ENCODE measurements at places on chromosomes 3 and 15.

DNA sequence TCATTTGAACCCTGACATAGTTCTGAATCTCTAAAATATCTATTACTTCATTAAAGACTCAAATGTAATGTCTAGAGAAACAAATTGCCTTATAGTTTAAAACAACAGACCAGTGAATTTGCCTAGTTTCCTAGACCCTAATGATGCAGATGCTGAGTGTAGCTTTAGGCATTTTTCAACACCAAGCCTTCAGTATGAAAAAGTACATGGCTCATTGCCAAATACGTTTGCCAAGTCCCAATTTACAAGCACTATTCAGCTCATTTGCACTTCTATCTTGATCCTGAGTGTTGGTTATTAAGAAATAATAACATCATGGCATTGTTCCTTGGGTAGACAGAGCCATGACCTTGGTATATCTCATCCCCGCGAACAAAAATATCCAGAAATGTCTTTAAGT lies 46.8 kb downstream of the EOMES start:
- DNase-seq: no peak

DNA sequence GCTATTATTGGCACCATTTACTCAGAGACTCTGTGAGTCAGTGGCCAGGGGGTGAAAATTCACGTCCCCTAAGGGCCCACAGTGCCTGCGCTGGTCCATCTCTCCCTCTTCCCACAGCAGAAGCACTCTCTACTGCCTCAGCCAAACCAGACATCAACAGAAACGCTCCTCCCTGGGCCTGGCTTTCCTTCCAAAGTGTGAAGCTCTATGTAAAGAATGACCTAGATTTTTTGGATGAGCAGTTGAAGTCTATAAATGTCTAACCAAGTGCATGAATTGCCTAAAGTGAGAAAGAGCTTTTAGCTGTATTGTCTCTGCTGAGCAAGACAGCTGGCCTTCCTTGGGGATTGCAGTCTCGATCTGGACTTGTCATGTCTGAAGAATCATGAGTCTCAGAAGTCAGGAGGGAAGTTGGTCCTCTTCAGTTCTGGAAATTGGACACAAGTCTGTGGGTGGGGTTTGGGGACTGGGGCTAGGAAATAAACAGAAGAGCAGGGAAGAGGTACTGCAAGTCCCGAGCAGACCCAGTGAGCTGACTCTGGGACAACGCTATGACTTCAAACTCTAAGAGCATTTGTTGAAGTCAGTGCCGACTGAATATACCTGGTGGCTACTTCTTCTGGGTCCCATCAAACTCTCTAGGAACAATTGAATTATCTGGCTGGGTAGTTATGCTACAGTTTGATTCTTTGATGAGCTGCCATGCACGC lies 29.0 kb downstream of the RASGRP1 start:
- no peak for DNase-seq

DNA sequence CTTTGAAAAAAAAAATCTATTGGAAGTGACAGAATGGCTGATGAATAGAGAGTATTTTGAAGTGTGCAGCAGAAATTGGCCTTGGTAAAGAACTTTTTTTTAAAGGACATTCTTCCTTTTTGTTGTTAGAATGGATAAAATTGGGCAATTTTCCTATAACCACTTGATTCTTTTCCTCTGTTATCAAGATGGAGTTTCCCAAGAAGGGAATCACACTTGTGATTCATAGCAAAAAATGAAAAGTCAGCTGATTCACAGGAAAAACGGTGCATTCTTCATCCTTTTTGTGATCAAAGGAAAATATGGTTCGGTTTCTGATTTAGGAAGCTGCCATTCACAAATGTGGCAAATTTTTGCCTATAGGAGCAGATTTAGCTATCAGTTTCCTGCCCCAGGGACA lies 486.8 kb downstream of the GBE1 start:
- DNase-seq: no peak

DNA sequence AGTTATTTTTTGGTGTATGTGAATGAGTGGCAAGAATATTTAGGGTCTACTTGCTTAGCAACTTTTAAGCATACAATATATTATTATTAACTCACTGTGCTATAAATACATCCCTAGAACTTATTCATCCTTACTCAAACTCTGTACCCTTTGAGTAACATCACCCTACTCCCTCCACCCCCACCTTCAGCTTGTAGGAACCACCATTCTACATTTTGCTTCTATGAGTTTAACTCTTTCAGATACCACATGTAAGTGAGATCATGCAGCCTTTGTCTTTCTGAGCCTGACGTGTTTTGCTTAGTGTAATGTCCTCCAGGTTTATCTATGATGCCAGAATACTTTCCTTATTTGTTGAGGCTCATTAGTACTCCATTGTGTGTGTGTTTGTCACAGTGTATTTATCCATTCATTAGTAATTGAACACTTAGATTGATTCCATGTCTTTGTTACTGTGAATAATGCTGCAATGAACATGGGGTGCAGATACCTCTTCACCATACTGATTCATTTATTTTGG lies 526.9 kb downstream of the PYDC2 start:
- DNase-seq: no peak

DNA sequence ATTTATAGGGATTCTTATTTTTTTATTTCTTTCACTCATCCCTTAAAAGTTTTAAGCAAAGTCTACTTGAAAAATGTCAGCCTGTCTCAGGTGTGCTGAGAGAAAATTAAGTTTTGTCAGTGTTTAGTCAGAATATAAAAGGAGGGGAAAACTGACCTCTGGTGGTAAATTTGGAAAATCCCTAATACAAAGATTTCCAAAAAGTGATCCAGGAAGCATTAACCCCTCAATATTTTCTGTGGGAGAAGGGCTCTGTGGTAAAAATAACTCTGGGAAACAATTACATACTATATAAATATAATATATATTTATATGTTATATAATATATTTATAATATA lies 41.0 kb upstream of the FRMD4B start:
- no peak for DNase-seq

DNA sequence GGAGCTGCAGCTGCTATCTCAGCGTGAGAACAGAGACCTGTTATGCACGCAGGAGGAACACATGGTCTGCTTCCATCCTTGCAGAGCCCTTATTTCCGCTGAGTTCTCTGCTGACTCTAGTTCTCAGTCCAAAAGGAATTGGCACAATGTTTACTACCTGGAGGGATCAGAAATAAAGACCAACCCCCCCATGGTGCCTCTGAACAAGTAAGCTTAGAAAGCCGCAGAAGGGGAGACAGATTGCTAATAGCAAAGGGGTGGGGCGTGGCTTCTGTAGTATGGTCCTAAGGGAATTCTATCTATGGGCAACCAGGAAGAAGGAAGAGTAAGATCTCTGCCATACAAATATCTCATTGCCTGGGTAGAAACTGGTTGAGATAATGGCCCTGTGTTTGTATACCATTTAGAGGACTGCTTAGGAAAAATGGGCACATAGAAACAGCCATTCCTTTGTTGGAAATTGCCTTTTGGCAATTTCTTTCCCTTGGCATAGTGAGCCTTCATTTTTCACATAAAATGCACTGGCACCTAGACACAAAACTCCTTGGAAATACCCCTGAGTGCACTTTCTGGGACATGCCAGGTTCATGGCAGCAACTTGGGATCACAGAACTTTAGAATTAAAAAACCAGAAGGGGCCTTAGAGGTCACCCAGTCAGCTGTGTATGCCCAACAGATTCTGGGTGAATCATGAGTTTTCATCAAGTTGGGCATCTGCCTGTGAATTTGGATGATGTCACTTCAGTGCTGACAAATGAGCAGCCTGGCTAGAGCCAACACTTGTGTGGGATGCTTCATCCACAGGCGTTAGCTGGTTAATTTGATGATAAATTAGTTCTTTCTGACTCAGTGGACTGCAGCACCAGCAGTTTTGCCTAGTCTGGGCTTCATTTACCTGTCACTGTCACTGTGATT lies 57.4 kb upstream of the STXBP5L start:
- no peak for DNase-seq

GRCh38 chr3:177361081-177361938 lies 164.0 kb upstream of the TBL1XR1 start:
- DNase-seq: no peak

DNA sequence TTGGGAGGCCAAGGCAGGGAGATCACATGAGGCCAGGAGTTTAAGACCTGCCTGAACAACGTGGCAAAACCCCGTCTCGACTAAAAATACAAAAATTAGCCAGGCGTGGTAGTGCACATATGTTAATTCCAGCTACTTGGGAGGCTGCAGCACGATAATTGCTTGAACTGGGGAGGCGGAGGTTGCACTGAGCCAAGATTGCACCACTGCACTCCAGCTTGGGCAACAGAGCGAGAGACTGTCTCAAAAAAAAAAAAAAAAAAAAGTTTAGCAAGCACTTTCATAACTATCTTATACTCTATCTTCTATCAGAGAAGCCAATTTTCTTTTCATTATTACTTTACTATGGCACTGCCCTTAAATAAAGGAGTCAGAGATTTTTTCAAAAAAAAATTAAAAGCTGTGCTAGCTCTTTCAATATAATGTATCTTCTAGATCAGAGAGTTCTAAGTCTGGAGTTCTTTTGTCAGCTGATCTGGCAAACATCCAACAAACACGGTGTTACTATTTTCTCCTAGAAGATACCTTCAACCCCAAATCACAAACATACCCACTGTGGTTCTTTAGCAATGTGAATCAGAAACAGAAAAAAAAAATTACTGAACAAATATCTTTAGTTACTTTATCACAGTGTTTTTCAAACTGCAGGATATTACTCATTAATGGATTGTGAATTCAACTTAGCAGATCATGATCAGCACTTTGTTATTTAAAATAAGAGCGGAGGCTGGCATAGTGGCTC lies 3.0 kb downstream of the ZNF770 start:
- no peak for DNase-seq

- no peak for DNase-seq
Observed at GRCh38 chr15:38846346-38846745, 281.7 kb upstream of the RASGRP1 start.

- no peak for DNase-seq
Observed at GRCh38 chr3:105210141-105210540, 156.6 kb upstream of the ALCAM start.

- DNase-seq: no peak
Observed at GRCh38 chr15:55742498-55742926, 440 bp downstream of the PRTG start.

- DNase-seq: no peak
Observed at GRCh38 chr15:50066202-50066601, 52.8 kb downstream of the ATP8B4 start.

DNA sequence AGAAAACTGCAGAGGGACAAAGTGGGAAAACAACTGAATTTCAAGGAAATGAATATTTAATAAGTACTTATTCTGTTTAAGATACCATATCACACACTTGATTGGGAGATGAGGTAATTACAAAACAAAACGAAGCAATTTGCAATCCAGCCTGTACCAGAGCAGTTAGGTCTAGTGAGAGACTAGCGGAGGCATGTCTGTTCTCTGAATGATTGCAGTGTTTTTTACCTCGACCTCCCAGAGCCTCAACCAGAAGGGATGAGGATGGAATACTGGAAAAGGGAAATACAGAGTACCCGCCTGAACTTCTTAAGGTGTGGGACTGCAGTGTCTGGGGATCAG lies 59.5 kb downstream of the PIK3CB start:
- no peak for DNase-seq

DNA sequence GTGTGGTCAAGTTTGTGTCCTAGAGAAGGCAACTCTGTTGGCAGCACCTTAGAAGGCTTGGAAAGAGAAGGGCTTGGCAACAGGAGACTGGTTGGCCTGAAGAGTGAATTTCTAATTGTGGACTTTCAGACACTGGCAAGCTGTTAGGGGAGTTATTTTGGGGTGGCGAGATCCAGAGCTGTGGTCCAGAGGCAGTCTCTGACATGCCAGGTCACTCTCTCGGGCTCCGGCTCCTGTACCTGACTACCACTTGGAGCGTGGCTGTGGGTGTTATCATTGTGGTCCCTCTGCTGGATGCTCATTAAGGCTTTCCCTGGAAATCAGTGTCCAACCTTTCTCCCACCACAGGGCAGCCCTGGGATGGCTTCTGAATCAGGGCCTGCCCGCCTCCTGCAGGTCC lies 209.0 kb downstream of the SLCO3A1 start:
- no peak for DNase-seq

GRCh38 chr3:189790658-189791057 lies 159.5 kb downstream of the TP63 start:
- no peak for DNase-seq

- no peak for DNase-seq
Observed at GRCh38 chr3:138433892-138434275, 532 bp upstream of the ESYT3 start.

DNA sequence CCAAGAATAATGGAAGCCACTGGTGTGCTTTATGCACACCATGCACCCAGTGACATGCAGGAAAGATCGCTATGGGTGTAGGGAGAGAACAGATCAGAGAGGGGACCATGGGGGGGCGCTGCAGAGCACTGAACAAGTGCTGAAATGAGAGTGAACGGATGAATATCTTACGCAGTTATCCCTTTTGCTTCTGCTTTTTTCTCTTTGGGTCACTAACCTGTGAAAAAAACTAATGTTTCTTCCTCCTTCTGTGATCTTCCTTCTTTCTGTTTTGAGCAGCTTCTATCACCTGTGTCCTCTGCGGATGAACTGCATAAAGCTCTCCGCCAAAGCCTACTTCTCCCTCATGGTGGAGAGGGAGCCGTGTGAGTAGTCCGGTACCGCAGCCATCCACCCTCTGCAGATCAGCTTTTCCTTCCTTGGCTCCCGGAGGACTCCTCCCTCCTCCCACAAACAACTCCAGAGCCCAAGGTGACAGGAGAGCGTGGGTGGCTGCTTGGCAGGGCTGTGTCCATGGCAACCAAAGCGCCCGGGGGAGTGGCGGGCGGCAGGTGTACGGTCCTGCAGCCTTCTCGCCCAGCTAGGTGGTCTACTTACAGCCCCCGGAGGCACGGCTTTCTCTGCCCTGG lies 106.2 kb downstream of the DGKG start:
- DNase-seq: no peak

GRCh38 chr3:93855401-93855800 lies 118.3 kb downstream of the PROS1 start:
- DNase-seq: no peak

DNA sequence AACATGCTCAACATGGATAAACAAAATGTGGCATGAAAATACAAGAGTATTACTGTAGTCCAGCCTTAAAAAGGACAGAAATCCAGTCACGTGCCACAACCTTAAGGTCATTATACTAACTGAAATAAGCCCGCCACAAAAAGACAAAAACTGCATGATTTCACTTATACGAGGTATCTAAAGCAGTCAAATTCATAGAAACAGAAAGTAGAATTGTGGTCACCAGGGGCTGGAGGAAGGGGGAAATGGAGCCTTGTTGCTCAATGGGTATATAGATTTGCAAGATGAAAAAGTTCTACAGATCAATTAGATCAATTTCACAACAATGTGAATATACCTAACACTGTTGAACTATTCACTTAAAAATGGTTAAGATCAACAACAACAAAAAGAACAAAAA lies 7.4 kb downstream of the GLB1 start:
- DNase-seq: no peak

GRCh38 chr3:24678021-24678420 lies 183.4 kb upstream of the THRB start:
- no peak for DNase-seq

- DNase-seq: no peak
Observed at GRCh38 chr3:132241776-132242514, 75.3 kb upstream of the ACP3 start.

DNA sequence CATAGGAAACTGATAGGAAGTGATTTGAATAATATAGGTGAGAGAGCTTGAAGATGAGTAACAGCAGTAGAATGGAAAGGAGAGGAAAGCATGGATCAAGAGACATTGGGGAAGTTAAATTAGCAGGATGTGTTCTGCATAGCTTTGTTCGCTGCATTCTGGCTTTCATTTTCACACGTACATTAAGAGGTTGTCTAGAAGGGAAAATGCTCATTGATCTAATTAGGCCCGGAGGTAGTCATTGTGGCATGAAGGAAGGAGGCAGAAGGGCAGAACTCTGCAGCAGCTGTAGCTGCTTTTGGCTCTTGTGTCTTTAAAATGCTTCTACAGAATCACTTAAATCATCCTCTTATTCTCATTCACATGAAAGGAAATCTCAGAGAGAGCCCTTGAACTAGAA lies 40.3 kb downstream of the KCNAB1 start:
- no peak for DNase-seq

All from activated naive CD4-positive, alpha-beta T cell (primary cell).